NCI-H446 (cell line): ENCODE measurements at places on chromosomes 13 and 19.

DNA sequence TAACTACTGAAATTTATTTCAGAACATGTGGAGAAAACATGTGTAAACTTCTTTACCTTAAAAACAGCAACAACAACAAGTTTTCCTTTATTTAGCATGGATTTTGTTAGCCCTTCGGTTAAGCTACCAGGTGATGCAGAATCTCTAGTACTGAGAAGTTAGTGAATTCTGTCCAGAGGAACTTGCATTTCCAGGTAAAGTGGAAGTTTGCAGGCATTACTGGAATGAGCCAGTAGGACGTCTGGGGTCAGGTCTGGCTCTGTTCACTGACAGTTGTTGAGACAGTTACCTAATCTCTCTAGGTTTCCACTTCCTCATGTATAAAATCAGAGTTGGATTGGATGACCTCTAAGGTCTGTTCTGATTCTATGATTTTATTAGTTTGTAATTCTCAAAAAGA lies 244.3 kb downstream of the OLFM4 start:
- DNase-seq: no peak

DNA sequence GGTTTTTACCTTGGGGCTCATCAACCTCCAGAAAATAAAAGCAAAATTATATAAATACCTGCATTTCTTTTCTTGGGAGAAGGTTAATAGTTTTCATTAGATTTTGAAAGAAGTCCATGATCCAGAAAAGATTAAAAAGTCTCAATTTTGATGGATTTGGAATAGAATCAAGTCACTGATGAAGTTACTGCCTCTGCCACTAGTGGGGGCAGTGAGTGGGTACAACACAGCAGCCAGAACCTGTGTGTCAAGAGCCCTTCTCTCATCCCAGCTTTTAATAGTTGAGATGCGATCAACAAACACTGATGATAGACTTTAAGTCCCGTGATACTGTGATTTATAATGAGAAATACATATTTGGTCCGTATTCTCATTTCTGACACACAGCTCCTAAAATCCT lies 686.7 kb downstream of the DIAPH3 start:
- DNase-seq: no peak

DNA sequence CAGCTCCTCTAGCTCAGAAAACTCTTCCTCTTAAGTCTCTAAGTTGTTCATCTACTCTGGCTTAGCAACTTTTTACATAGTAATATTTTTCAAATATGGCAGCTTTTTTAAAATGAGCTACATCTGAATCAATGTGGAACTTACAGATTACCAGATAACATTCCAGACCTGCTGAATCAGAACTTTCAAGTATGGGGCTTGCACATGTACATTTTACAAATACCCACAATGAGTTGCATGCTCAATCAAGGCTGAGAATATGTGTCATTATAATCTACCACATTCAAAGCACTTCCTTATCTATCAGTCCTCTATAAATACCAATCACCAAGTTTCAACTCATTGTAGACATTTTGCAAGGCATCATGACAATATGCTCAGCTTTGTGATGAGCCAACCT lies 383.1 kb downstream of the FGF14 start:
- no peak for DNase-seq

DNA sequence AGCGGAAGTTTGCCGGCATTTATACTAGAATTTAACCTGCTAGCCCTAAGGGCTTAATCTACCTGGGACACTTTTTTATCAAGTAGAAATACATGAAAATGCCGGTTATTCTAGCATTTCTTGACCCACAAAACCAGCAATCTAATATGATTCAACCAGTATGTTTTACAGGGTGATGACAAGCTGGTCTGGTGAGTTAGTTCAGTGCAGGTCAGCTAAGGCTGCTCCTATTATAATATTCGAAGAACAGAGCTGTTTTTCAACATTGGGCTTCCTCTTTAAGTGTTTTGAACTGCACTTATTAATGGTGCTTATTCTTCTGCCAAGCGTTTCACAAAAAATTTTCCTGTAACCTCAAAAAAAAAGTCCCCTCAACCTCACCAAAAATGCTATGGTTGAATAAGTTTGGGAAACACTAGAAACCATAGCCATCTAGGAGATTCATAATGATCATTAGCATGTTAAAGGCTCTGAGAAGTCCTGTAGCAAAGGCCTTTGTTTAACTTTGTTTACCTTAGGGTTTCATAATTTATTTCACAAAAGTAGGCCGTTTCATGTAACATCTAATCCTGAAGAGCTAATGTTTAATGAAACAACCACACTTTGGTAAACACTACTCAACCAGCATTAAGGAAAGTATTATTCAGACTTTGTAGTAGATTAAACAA lies 526.6 kb downstream of the KLF12 start:
- DNase-seq: no peak

DNA sequence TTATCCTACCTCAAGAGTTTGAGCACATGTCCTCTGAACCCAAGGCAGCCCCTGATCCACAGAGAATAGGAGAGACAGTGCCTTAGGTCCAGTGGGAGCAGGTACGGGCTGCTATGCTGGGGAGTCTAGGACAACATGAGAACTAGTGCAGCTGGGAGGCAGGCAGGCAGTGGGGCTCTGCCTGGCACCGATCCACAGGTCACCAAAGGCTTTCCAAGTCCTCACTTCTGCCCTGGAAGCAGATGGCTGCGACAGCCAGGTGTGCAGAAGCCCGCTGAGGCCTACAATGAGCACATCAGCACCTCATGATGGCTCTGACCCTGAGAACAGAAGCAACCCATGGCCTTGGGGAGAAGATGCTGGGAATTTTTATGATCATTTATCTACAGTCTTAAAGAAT lies 29.8 kb upstream of the EPHX3 start:
- no peak for DNase-seq

DNA sequence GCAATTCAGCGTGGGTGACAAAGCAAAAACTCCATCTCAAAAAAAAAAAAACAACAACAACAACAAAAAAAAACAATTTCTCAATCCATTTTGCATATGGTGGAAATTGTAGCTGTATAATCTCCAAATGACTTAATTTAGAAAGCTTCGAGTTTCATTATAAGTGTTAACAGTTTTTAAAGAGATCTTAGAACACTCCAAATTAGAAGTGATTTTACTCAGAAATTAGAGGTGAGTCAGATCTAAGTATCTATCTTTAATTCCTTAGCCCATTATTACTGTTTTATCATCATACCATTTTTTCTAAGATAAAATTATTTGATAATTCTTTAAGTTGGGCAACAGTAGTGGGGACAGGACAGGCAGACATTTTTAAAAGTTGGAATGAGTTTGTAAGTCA lies 60.5 kb downstream of the ZMYM2 start:
- no peak for DNase-seq

DNA sequence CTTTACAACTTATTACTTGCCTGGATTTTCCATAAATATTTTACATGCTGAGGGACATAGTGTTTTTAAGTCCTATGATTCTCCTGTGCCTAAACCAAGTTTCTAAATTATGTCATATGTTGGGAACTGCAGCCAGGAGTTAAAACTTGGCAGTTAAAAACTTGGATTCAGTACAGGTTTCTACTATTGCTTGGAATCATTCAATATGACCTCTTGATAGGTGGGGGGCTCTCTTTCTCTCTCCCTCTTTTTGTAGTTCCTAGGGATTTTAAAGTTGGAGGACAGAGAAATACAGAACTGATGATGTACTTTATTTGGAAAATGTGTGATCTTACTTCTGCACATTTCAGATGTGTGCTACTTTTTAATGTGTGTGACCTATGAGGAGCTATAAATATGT lies 4.7 kb downstream of the CSNK1A1L start:
- peak; percentile 16 for DNase-seq

DNA sequence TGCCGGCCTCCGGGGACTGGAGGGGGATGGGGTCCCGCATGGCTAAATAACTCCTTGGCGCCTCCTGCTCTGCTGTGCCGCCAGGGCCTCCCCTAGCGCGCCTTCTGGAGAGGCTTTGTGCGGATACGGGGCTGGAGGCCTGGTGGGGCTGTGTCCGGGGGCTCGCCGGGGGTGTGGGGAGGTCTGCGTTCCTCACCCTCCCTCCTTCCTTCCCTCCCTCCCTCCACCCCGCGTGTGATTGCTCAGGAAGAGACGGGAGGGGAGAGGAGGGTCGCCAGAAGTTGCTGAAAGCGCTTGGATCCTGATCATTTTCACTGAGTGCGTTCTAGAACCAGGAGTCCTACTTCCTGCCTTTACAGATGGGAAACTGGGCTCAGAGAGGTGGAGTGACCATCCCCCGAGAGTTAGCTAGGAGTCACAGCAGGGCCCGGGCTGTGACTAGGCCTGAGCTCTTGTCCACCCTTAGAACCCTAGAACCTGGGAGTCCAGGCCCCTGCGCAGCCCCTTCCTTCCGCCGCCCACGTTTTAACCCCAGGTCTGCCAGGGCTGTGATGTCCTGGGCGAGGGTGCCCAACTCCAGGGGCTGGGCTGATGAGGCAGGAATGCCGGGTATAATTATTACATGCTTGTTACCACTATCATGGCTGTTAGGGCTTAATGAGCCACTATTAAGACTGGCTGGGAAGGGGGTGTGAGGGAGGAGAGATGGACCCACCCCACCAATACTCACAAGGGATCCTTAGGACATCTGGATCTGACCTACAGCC lies 782 bp upstream of the JUND start:
- no peak for DNase-seq

DNA sequence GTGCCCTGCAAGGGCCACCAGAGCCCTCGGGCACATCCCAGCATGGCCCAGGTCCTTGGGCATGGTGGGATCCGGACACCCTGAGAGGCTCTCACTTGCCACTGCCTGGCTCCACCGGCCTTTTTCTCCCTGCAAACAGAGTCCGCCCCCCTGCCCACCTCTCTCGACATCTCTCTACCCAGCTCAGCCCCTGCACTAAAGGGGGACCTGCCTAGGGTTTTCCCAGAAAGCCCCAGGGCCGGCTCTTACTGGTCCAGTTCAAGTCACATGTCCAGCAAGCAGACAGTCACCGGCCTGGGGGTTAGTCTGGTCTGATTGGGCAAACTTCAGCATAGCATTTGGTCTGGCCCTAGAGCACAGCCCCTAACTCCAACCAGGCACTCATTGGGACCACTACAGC lies 52.9 kb downstream of the SMARCA4 start:
- no peak for DNase-seq

DNA sequence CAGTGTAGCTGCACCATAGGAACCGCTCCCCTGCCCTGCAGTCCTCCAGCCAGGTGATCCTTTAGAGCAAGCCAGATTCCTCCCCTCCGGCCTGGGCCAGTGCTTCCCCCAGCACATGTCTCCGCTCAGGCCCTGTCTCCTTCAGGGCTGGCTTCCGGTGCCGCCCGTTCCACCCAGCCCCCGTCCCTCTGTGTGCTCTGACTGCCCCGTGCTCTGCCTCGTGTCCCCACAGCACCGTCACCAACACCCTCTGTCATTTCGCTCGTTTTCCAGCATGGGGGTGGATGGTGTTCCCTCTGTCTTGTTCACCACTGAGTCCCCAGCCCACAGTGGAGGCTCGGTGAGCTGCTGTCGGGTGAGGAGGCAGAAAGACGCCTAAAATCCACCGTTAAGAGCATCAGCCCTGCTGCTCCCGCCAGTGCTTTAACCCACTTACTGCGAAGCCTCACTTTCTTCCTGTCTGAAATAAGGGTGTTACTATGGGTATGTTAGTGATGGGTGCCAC lies 54.5 kb downstream of the TSSK6 start:
- DNase-seq: no peak

DNA sequence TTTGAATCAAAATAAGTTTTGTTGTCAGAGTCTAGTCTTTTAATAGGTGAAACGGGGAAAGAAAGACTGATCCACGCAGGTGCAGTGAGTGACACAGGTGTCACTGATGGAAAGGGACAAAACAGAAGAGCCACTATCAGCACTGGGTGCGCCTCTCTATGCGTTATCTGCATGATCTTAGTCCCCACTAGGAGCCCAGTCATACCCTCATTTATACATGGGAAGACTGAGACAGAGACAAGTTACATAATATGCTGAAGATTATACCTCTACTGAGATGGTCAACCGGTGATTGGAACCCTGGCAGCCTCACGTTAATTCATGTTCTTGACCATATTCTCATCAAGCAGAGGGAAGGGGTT lies 3.4 kb downstream of the LRCH1 start:
- no peak for DNase-seq

- no peak for DNase-seq
Measured at GRCh38 chr19:33554821-33555220, 33.2 kb upstream of the PEPD start.

GRCh38 chr13:74868049-74868448 lies 613.9 kb downstream of the TBC1D4 start:
- DNase-seq: no peak

DNA sequence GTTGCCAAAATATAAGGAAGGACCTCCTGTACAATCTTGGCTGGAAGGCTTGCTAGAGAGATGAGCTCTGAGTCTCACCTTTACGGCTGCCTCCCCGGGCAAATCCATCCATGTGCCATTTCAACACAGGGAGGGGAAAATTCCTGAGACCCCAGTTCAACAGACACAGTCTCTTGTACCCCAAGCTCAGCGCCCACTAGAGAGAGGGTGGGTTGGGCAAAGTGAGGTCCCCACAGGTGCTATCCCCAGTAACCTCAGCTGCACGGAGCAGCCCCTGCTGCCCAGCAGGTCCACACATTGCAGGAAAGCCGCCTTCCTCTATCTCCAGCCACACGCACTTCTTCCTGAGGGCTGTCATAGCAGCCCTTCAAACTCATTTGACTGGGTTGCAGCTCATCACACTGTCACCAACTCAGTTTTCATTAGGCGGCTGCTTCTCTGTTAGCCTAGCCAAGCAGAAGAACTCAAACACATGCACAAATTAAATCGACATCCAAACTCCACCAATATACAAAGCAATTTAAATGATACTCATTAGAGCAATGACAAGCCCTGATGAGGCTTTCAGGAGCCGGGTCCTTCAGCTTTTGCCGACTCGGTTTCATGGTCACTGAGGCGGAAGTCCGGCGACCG lies 80.4 kb downstream of the TSHZ3 start:
- DNase-seq: no peak

DNA sequence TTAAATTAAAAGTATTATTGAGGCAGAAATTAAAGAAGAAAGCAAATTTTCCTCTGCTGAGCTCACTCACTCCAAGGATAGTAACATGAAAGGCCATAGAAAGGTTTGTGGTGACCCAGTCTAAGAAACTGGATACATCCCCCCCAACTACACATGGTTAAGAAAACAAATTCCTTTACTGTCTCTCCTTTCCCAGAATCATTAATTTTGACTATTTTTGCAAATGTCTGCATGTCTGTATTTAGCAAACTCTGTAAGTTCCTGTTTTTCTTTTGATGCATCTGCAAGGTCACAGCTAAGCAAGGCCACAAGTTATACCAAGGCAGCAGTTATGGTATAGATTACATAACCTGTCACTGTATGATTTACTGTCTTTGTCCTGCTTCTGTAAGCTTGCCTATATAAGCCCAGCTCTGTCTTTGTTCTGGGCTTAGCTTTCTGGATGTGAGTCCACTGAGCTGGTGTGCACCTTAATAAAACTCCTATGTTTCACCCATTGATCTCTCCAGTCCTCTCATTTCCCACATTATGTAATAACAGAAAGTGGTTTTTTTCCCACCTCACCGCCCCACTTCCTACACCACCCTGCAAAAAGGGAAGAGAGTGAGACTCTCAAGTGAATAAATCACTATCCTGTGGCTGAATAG lies 8.5 kb upstream of the ZNF83 start:
- no peak for DNase-seq

- DNase-seq: peak; percentile 26
Measured at GRCh38 chr13:45393941-45394570, 24.1 kb downstream of the SLC25A30 start.
